ENCODE measurements at places on chromosomes 3 and 15. TPM values are rescaled to one million over a fixed set of nuclear protein-coding genes. Genes with fewer than 3 reads are reported as not detected.
A peak's percentile ranks its signal among the peaks of the same experiment; 100 is the strongest.

Gene SNUPN
- total RNA-seq = 14.2 TPM

Gene TRH
- not detected for total RNA-seq

DNA sequence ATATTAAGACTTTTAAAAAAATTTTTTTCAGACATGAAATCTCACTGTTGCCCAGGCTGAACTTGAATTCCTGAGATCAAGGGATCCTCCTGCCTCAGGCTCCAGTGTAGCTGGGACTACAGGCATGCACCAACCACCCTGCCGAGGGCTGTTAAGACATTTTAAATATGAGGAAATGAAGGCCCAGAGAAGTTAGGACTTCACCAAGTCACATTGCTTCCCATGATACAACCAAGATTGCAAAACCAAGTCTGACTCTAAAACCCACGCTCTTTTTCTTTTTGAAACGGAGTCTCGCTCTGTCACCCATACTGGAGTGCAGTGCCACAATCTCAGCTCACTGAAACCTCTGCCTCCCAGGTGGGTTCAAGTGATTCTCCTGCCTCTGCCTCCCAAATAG is 28.0 kb downstream of the PTPN9 start:
- peaks cover 31% of the 10 kb centered on the region for H3K4me1 ChIP-seq
- H3K36me3 ChIP-seq = no peaks in the 10 kb centered on the region
- no peak overlapping the region for H3K4me3 ChIP-seq
- no peaks in the 10 kb centered on the region for H3K27me3 ChIP-seq

Gene SAMMSON
- not detected for total RNA-seq

- no peaks in the 10 kb centered on the region for H3K36me3 ChIP-seq
- H3K27me3 ChIP-seq = peaks cover 26% of the 10 kb centered on the region
- peak within 1 kb of the TSS; percentile 57 for H3K4me3 ChIP-seq
- peak; percentile 24 for DNase-seq
- H3K4me1 ChIP-seq = peaks cover 17% of the 10 kb centered on the region
Observed at GRCh38 chr15:82647045-82647834, at the start of gene CPEB1. TSS of gene CPEB1 (minus strand) at chr15:82647363. CDS start at chr15:82628459, 18,904 bp downstream.
